ENCODE measurements at places on chromosomes 7 and 10.

DNA sequence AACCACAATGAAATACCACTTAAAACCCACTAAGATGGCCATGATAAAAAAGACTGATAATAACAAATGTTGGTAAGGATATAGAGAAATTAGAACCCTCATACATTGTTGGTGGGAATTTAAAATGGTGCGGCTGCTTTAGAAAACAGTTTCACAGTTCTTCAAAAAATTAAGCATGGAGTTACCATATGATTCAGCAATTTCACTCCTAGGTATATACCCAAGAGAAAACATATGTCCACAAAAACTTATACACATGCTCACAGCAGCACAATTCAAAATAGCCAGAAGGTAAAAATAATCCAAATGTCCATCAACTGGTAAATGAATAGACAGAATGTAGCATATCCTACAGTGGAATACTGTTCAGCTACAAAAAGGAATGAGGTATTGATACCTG lies 30.0 kb downstream of the ATXN7L1 start:
- DNase-seq: no peak

GRCh38 chr10:95327367-95327766 lies 36.6 kb upstream of the PDLIM1 start:
- no peak for DNase-seq

- DNase-seq: no peak
Measured at GRCh38 chr10:117212176-117212575, 14.9 kb downstream of the KCNK18 start.

DNA sequence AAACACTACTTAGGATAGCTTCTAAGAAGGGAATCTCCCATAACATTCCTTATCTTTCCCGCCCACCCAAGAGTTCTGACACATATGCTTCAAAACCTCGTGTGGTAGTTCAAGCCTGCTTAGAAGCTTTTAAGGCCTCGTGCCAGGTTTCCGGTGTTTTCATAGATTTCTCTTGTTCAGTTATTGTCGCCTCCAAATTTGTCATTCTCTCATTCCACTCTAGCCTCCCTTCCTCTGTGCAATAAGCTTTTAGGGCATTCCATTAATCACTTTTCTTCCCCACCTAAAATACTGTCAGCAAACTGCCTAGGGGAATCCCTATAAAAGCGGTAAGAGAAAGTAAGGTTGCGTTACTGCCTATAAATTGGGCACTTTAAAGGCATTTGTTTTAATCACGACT lies 718 bp upstream of the BPGM start:
- DNase-seq: no peak

GRCh38 chr10:122323941-122324675 lies 50.4 kb upstream of the PLEKHA1 start:
- DNase-seq: no peak

DNA sequence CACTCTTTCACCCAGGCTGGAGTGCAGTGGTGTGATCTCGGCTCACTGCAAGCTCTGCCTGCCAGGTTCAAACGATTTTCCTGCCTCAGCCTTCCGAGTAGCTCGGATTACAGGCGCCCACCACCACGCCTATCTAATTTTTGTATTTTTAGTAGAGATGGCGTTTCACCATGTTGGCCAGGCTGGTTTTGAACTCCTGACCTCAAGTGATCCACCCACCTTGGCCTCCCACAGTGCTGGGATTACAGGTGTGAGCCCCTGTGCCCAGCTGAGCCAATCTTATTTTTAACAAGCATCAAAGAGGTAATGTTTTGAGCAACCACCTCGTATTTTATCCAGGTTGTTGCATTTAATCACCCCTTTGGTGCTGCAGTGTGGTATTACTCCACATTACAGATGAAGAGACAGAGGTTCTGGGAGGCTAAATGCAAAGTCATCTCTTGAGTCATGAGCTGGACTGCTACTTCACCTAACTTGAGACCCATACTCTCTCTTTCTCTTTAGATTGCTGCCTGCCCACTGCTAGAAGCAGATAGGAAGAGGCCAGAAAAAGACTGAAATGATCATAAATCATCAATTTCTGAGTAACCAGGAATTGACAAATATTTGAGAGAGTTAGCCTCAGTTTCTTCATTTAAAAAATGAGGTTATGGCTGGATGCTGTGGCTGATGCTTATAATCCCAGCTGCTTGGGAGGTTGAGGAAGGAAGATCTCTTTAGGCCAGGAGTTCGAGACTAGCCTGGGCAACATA lies 116.2 kb downstream of the CAMK1D start:
- no peak for DNase-seq

- DNase-seq: no peak
Measured at GRCh38 chr10:97538839-97539238, 33.7 kb upstream of the ANKRD2 start.

DNA sequence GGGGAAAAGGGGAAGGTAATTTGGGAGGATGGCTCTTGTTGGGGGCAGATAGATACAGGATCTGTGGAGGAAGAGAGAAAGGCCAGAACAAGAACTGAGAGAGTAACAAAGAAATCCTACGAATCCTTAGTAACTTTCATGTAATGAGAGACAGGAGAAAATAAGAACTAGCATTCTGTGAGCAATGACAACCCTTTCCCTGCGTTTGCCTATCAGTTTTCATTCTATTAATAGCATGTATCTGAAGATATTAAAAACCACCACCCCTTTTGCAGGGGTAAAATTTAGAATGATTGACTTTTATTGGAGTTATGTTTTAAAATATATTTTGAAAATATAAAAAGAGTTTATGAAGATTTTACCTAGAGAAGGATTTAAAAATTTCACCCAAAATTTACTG lies 132.8 kb downstream of the ZEB1 start:
- DNase-seq: no peak

DNA sequence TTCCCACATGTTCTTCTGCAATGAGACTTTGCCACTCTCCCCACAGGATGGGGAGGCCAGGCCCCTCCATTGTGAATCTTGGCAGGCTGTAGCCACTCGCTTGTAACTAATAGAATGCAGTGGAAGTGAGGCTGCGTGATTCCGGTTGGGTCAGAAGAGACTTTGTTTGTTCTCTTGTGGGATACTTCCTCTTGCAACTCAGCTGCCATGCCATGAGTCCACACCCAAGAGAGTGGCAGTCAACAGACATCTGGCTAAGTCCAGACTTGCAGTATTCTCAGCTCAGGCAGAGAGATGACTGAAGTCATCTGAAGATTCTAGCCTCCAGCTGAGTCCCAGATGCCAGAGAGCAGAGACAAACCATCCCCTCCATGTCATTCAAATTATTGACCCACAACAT lies 153.4 kb upstream of the GDF10 start:
- no peak for DNase-seq

DNA sequence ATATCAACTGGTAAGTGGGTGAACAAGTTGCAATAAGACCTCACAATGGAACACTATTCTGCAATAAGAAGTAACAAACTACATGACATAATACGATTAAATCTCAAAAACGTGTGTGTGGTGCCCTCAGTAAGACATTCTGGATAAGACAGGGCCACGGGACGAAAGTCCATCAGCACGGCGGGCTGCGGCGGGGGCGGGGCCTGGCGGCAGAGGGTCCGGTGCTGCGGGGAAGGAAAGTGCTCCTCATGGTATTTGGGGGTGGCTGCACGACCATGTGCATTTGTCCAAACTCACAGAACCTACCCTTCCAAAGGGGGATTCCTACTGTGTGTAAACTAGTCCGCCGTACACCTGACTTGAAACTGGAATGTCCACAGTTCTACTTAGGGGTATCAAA lies 341.8 kb downstream of the TCERG1L start:
- no peak for DNase-seq

GRCh38 chr7:115493381-115493780 lies 537.2 kb downstream of the TFEC start:
- DNase-seq: no peak

DNA sequence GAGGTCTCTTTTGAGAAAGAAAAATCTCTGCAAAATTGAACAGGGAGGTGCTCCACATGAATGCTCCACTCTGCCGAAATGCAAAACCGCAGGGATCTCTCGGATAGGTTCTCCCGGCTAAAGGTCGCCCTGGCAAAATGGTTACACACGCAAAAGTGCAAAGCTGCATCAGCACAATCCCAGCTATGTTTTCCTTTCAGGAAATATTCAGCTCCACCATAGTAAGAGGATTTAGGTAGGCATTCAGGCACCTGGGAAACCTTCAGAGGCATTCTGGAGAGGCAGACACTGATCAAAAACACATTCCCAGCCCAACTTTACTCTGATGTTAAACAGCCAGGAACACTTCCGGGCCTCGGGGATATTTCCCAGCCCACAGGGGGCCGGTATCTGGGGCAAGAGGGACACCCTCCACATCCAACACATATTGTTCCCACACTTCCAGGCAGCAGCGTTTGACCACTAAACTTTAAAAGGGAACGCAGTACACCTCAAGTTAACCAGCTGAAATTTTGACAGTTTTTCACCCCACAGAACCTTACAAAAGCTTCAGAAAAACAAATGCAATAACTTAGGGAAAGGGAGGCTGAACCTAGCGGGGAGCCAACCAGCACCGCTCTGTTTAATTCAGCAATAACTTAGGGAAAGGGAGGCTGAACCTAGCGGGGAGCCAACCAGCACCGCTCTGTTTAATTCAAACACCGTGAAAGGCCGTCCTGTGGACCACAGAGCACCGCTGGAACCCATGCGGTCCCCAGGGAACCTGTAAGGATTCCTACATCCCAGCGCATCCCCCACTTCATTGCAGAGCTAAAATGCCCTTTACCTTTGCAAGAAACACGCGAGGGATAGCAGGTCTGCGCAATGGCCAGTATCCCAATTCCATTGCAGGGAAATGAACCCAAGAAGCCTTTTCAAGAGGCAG lies 45.9 kb downstream of the TNS3 start:
- DNase-seq: no peak

DNA sequence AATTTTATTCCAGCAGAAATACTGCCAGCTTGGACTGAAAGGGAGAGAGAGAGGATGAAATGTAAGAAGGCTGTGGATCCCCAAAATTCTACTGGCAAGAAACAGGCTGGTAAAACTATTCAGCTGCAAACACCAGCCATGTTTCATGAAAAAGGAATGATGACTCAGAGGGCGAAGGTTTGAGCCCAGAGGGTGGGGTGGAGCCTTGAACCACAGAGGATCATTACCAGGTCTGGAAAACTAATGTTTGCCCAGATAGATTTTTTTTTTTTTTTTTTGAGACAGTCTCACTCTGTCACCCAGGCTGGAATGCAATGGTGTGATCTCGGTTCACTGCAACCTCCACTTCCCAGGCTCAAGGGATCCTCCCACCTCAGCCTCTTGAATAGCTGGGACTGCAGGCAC lies 41.7 kb upstream of the NRF1 start:
- no peak for DNase-seq

DNA sequence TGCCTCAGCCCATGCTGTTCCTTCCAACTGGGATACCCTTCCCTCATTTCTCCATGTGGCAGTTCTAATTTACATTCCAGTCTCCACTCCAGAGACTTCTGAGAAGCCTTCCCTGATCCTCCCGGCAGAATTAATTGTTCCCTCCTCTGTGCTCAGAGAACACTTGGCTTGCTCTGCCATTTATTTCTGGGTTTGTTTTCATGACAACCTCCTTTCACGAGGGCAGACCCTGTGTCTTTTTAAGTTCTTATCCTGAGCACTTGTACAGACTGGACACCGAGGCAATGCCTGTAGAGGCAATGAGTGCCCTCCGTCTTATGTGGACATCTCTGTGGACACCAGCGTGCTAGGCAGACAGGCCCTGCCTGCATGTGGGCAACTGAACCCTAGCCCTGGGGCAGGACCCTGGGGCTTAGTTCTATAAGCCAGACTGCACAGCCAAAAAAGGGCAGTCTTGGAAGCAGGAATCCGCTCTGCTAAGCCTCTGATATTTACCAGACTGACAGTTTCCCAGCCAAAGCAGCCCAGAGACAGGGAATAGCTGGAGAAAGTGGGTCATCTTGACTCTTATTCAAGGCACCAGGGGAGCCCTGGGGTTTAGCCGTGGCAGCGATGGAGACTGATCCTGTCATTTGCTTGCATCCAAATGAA lies 474.0 kb downstream of the RPS24 start:
- DNase-seq: no peak

- no peak for DNase-seq
Measured at GRCh38 chr7:11875635-11876034, 43.6 kb upstream of the THSD7A start.

DNA sequence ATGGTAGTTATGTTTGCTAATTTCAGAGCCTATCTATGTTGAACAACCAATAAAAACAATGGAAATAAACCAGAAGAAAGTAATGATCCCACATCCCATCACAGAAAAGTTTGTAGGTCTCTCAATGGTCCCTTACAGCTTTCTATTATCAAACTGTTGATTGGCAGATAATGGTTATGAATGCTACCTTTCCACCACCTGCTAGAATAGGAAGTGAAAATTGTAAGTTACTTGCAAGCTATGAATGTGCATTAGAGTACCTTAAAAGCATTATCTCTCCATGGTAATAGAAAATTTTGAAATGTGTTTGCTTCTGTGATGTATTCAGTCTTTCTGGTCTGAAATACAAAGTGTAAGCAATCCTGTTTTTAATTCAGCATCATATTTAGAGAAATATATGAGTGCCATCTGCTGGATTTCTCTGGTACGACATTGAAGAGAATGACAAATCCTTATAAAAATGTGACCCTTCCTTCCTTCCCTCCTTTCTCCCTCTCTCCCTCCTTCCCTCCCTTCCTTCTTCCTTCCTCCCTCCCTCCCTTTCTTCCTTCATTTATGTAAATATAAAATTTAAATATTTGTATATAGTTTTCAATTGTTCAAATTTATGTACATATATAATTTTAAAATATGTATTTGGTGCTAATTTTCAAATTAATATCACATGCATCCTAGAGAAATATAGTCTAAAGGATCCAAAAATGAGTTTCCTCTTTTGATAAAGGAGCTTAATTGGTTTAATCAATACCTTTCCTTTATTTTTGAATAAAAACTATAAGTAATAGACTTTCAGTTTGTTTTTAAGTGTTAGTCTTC lies 41.4 kb upstream of the PNLIPRP3 start:
- DNase-seq: no peak

- no peak for DNase-seq
Measured at GRCh38 chr10:91298224-91298871, 77.9 kb downstream of the PCGF5 start.

DNA sequence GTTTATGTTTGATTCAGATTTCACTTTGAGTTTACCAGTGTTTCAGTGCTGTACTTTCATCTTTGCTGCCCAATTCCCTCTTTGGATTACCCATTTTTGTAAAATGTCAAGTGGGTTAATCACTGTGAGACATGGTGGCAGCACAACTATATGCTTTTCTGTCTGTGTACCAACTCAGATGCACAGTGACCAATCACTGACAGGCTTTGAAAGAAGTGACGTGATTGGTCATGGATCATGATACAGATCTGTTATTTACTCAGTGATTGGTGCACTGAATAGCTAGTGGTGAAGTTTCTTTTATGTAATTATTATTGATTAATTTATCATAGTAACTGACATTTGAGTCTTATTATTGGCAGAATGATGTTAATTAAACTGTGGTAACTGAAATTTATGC lies 126.9 kb downstream of the SDK1 start:
- no peak for DNase-seq

GRCh38 chr10:83037653-83038052 lies 1101.7 kb upstream of the GHITM start:
- no peak for DNase-seq
